Amniotic epithelial cell (primary cell): ENCODE measurements at places on chromosomes 7 and 10.

GRCh38 chr10:91797048-91797690, 1.1 kb upstream of the TNKS2 start:
- DNase-seq = no peak

DNA sequence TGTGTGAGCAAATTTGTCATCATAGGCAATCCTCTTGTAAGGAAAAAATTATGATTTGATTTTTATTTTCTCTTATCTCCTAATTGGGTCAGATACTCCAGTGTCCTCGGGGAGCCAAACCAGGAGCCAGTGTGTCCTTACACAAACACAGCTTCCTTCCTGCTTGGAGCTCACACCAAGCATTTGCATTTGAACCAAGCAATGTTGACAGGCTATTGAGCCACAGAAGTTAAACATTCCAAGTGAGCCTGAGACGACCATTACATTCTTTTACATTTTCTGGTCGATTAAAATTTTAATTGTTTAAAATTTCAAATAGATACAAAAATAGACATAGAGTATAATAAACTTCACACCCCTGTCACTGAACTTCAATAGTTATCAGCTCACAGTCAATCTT, 194.8 kb downstream of the CFTR start:
- no peak for DNase-seq

- no peak for DNase-seq
Observed at GRCh38 chr7:82633592-82633991, 190.0 kb upstream of the CACNA2D1 start.

GRCh38 chr7:140726281-140726680, 29.8 kb downstream of the NDUFB2 start:
- peak; percentile 28 for DNase-seq

- DNase-seq = no peak
Observed at GRCh38 chr10:36542493-36542892, 582.9 kb upstream of the ANKRD30A start.

- peak; percentile 77 for DNase-seq
Observed at GRCh38 chr7:6256677-6257535, 15.5 kb downstream of the CYTH3 start.

DNA sequence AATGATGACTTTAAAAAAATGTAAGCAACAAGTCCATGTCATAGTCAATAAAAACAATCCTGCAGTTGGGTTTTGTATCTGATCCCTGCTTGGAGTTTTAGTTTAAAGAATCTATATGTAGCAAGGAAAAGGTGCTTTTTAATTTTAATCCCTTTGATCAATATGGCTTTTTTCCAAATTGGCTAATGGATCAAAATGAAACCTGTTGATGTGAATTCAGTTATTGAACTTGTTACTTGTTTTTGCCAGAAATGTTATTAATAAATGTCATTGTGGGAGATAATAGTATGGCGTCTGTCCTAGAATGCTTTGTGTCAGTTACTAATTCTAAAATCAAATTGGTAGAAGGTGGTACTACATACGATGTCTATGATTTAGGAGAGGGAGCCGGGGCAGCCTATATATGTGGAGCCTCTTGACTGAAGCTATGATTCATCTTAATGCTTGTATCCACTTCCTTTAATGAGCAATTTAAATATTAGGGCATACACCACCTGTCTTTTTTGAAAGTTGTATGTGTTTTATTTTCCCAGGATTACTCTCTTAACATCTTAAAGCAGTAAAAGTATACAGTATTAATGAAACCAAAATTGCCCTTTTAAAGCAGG, 10.3 kb upstream of the PBLD start:
- DNase-seq = no peak

- no peak for DNase-seq
Observed at GRCh38 chr7:8391353-8392062, 41.9 kb upstream of the NXPH1 start.

DNA sequence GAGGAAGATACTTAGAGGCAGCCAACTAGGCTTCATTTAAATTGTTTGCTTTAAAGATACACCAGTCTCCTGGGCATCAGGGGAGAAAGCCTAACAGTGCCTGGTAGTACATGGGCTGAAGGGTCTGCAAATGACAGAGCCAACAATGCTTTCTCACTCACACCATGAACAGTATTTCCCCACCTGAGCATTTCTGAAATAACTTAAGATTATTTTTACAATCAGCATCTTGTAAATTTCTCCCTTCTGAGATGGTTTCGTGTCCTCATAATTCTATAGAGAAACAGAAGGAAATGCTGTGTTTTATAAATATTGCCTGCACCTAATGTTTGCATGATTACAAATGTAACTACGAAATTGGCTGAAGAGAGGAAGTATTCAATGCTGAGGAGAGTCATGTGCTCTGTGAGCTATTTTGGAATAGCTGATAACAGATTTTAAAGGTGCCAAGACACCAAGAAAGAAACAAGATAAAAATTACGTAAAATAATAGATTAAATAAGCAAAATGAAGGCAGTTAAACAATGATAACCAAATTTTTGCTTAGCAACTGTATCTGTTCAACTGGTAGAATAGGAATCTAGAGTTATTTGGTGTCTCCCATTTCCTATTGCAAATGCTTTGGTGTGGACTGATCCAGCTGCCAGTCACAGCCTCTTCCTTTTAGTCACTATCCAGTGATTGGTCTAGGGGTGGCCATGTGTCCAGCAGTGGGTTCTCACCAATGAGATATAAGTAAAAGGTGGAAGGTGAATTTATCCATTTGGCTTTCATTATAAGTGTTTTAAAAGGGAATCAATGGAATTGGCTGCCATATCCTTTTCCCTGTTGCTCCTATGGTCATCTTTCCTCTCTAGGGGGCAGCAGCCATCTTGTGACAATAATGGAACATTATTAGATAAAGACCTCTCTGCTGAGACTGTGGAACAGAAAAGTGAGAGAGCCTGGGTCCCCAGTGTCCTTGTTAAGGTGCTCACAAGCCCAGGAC, 167.9 kb upstream of the SLC26A5 start:
- peak; percentile 9 for DNase-seq

DNA sequence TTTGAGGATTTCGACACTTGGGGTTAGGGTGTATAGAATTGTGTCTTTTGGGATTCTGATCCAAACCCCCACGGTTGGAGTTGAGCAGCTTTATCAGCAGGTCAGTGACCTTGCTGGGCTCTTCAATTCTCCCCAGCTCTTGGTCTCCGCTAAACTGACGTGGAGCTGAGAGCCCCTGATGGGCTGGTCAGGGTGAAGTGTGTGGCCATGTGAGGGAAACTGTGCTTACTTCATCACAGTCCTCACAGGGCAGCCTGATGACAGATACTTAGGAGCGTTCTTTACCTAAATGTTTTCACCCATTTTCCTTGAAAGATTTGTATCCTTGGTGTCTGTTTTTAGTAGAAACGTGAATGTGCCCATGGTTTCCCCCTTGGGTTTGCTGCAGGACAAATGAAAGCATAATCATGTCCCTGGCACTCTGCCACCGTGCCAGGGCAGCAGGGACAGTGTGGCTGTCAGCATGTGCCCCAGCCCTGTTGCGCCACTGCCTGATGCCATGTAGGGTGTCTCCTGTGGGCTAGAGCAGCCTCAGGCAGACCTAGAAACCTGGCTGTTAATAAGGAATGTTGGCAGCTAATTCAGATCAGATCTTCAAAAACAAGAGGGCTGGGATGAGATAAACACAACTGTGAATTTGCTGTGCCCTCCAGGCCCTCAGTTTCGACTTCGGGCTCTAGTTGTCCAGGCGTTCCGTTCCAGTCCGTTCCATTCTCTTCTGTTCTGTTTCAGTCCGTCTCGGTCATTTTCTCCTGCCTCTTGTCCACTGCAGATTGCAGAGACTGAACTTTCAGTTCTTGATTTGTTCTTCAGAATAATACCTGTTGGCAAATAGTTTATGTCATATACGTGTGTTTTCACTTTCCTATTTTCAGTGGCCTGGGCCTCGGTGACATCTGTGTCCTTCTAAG, 96.8 kb downstream of the TRRAP start:
- no peak for DNase-seq

- no peak for DNase-seq
Observed at GRCh38 chr10:126511917-126512479, 123.7 kb upstream of the ADAM12 start.

DNA sequence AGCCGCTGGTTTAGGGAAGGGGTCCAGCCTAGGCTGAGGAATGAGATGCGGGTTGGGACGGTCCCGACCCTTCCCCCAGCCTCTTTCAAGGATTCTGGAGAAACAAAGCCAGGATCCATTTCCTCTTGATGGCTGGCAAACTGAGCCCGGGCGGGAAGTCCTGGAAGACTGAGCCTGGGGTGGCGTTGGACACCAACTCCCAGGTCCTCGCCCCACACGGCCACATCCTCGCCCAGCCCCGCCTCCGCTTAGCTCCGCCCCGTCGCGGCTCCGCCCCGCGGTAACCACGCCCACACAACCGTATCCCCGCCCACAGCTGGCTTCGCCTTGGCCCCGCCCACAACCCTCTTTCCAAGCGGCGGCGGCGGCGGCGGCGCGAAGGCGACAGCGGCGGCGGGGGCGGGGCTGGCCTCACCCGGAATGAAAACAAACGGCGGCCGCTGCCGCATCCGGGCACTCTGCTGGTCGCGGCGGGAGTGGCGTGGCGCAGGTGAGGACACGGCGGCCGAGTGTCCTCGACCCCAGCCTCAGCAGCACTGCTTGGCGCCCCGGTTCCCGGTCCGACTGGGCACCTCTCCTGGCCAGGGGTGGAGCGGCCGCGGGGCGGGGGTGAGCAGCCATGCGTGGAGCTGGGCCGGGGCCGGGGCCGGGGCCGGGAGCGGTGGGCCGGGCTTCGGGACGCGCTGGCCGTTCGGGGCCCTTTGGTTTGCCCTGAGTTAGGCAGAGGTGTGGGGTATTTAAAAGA, at the start of gene NUB1:
Gene NUB1, plus strand, starts transcription at position 456 of the 745 bp plus-strand sequence. CDS start 3,538 bp downstream, outside the sequence.
- peak; percentile 61 for DNase-seq
